ENCODE measurements at places on chromosomes 2 and 18.

- DNase-seq, result no peak
Observed at GRCh38 chr2:241048149-241048948, 49.9 kb downstream of the SNED1 start.

- DNase-seq, result no peak
Observed at GRCh38 chr18:8747440-8747937, 42.1 kb downstream of the MTCL1 start.

DNA sequence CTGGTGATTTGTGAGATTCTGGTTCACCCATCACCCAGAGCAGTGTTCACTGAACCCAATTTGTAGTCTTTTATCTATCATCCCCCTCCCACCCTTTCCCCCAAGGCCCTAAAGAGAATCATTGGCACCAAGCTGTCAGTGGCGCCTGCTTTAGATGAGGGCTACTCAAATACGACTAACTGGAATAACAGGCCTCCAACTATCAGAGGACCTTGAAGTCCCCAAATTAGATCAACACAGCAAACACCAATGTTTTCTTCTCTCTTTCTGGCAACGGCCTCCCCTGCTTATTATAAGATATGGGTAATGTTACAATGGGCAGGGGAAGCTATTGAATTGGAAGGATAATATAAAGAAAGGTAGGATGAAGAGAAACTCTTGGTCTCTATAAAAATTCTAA, 232.3 kb downstream of the SCG2 start:
- DNase-seq, result no peak

DNA sequence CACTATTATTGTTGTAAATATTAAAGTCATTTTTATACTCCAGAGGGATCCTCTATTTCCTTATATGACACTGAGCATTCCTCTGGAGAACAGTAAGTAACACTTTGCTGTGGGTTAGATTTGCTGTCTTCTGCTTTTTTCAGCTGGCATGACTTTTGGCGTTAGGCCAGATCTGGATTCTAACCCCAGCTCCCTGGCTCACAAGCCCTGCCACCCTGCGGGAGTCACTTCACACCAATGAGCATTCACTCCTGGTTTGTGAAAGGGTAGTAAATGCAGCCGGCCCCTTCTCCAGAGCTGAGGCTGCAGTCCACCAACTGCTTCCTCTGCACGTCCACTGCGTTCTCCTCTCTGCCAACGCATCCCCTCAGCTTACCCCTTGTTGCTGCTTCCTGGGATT, 373.8 kb upstream of the RAB6C start:
- DNase-seq, result no peak

DNA sequence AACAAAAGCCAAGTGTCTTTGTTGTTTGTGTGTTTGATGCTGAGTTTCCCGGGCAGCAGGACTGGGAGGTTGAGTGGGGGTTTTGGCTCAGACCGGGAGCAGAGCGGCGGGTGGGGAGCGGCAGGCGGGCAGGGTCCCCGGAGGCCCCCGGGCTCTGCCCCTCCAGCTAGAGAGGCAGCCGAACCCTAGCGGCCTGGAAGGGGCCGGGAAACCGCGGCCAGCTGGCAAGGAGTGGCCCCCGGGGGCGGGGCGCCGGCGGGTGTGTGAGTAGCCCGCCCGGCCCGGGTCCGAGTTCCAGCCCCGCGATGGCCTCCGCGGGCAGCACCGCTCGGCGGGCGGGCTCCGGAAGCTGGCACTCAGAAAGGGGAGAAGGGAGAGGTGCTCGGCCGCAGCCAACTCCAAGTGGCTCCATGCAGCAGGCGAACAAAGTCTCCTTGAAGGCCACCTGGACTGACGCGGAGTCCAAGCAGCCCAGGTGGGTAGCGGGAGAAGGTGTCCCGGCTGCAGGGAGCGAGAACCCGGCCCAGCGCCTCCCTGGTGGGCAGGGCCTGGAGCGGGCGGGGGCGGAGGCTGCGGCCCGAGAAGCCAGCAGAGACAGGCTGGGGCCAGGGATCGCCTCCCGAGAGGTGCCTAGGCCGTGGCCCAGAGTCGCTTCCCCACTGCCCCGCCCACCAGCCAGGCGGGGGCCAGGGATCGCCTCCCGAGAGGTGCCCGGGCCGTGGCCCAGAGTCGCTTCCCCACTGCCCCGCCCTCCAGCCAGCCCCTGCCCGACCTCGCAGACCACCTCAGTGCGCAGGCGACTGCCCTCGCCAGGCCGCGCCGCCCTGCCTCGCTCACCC, at the start of gene ANKRD53:
TSS of gene ANKRD53 (plus strand) at position 290 of the 839 bp plus-strand sequence. CDS start at position 306, 16 bp downstream.
- DNase-seq, result peak; percentile 43

- no peak for DNase-seq
Observed at GRCh38 chr18:27778441-27778840, 398.5 kb downstream of the CDH2 start.

GRCh38 chr2:86815611-86816010, 24.9 kb upstream of the CD8A start:
- no peak for DNase-seq

All from activated T-cell treated with anti-CD3 and anti-CD28 coated beads, Interleukin-2, amount 50 U/mL, for 1 hour (primary cell).